Stimulated activated CD8-positive, alpha-beta memory T cell treated with anti-CD3 and anti-CD28 coated beads, Interleukin-2, amount 100 ng/mL, for 1 hour (primary cell): ENCODE measurements at places on chromosomes 3 and 15.

- no peak for DNase-seq
Observed at GRCh38 chr15:59266028-59266427, 59.4 kb downstream of the LDHAL6B start.

DNA sequence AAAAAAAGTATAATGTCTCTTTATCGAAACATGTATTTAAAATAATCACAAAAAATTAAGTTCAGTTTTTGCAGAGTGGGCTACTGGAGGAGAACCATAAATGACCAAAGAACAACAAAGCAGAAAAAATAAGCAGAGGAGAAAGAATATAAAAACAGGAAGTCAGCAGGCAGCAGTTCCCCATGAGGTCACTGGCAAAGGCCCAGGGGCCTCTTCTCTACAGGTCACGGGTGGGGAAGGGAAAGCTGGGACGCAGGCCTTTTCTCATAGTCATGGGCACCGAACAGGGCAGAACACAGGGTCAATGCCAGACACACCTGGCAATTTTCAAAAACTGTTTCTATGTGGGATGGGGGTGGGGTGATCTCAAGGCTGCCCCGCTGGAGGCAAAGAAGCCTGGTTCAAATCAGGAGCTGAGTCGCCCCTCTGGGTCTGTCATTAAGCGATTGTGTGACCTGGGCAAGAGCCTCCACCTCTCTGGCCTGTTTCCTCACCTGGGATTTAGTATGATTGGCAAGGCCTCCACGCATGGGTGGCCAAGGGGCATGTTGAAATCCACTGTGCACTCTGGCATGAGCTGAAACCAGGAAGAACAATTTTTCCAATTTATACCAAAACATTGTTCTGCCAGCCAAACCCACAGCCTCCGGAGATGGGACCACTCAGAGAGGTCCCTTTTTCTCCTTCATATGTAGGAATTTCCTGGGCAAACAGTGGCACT is 43.8 kb upstream of the UACA start:
- DNase-seq, result no peak

DNA sequence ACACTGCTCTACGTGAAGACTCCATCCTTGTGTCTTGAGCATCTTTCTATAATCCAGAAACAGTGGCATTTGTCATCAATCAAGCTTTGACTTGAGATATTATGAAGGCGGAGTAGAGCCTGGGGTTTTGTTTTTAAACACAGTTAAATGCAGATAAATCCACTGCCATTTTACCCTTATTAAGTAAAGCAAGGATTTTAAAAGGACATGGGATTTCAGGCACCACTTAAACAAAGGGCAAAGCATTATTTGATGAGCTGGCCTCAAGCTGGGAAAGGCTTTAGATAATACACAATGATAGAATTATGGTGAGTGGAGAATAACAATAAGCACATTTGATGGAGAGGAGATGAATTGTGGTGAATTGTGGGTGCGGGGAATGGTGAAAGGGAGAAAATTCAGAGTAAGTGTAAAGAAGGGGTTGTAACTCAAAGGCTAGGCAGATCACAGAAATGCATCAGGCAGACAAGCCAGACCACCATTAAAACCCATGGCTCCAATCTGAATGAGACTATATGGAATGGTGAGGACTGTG is 54.9 kb upstream of the GLCE start:
- DNase-seq, result no peak

DNA sequence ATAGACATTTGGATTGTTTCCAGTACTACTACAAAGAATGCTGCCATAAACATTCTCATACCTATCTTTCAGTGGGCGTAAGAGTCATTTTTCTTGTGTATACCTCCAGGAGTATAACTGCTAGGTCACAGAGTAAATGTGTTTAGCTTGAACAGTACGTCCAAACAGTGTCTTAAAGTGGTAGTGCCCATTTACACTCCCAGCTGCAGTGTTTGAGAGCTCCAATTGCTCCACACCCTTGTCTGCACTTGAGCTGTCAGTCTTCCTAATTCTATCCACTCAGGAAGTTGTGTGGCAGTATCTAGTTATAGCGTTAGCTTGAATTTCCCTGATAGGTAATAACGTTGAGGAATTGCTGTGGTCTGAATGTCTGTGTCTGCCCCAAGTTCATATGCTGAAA is 404.7 kb upstream of the PPP2R3A start:
- no peak for DNase-seq

DNA sequence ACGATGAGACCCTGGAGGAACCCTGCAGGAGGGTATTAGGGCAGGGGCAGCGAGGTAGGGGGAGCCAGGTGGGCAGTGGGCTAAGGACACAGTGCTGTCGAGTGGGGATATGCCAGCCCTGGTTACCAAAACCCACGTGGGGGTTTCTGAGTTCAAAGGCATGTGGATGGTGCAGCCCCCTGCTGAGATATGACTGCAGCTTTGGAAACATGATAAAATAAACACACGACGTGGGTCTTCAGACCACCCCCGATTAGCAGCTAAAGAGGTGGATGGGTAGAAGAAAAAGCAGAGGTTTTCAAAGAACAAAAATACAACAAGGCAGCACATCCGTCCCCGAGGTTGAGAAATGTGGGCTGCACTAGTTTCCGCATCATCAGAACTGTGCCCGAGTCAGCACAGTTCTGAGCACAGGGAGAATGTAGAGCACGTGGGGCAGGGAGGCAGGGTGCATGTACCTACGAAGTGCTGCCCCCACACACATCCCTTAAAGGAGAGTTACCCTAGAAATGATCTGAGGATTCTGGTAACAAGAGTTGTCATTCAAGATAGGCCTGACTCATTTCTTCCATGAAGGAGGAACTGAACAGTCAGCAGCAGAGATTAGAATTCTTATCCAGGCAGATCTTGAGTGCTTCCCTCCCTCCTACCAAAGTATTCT is 121.3 kb downstream of the RPLP1 start:
- no peak for DNase-seq
